ENCODE measurements at places on chromosomes 12 and 14. TPM values are rescaled to one million over a fixed set of nuclear protein-coding genes. Genes with fewer than 3 reads are reported as not detected.

Gene SHMT2
- 247 TPM for total RNA-seq

Gene ADAM20
- total RNA-seq, result 0.26 TPM

DNA sequence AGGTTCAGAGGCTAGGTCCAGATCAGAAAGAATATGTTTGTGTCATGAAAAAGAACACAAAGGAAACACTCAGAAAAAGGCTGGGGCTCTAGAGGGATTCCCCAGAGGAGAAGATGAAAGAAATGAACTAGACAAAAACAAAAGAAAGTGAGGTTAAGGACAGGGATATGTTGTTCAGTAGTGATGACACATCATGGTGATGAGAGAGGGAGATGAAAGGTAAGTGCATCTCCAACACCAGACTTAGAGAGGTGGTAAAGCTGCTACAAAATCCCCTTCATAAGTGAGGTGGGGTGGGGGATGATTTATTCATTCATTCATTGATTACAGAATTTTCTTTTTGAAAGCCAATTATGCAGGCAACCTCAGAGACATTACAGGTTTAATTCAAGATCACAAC, 19.6 kb upstream of the SLC8A3 start:
- DNase-seq, result no peak

DNA sequence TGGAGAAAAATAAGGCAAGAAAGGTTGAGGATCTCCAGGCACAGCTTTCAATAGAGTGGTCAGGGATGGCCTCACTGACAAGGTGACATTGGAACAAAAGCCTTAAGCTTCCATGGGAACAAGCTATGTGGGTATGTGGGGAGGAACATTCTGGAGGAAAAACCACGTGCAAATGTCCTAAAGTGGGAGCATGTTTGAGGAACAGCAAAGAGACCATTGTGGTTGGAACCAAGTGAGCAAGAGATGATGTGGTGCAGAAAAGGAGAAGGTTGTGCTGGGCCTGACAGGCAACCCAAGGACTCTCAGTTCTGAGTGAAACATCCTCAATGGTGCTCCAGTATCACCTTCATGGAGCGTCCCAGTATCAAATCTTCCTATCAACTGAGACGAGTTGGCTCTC, 184.0 kb downstream of the CAND1 start:
- DNase-seq, result no peak

DNA sequence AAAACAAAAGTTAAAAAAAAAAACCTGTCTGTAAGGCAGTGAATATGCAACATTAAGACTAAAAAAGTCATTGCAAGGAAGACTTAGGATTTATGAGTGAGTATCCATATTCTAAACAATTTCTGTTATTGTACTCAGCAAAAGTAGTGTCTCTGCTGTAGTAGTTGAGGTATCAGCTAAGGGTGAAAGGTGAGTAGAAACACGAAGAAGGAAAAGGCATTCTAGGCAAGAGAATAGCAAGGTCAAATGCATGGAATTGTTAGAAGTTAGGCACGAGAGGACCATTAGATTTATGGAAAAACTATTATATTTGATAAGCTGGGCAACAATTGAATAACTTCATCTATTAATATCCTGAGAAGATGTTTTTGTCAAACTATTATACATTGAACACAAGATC, 1.8 kb downstream of the EID3 start:
- DNase-seq, result no peak

DNA sequence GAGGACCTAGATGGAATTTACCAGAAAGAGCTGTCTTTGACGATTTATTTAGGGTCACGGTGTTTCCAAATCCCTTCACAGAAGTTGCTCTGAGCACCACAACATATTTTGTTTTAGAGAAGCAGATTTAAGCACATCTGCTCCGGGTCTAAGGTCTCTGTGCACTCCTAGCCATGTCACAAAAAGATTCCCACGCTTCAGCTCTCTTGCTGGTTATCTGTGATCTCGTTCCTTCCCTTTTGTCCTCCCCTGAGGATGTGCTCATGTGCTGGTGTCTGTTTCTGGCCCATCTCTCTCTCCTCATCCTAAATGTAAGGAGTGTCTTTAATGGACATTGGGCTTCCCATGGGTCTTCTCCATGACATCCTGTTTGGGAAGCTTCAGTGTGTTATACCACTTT, 53.7 kb upstream of the GNPNAT1 start:
- no peak for DNase-seq

- DNase-seq, result no peak
These were observed 156.1 kb downstream of the PTCSC3 start for GRCh38 chr14:36020120-36021029.

GRCh38 chr12:126726481-126727217, 1540.3 kb upstream of the TMEM132C start:
- no peak for DNase-seq

DNA sequence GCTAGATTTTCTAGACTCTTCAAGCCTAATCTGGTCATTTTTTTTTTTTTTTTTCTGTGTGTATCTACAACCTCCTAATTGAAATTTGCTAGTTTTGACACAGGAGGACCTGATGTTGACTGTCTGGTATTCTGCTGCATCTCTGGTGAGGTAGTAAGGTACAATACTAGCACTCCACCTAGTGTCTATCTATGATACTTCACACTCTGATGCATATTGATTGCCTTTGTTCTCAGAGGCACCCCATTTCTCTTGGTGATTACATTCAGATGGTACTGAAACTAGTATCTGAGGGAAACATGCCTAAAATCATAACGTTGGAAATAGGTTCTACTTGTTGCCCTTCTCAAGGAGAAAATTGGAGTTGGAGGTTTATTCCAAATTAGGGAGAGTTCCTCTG, 930.5 kb upstream of the NOVA1 start:
- no peak for DNase-seq

DNA sequence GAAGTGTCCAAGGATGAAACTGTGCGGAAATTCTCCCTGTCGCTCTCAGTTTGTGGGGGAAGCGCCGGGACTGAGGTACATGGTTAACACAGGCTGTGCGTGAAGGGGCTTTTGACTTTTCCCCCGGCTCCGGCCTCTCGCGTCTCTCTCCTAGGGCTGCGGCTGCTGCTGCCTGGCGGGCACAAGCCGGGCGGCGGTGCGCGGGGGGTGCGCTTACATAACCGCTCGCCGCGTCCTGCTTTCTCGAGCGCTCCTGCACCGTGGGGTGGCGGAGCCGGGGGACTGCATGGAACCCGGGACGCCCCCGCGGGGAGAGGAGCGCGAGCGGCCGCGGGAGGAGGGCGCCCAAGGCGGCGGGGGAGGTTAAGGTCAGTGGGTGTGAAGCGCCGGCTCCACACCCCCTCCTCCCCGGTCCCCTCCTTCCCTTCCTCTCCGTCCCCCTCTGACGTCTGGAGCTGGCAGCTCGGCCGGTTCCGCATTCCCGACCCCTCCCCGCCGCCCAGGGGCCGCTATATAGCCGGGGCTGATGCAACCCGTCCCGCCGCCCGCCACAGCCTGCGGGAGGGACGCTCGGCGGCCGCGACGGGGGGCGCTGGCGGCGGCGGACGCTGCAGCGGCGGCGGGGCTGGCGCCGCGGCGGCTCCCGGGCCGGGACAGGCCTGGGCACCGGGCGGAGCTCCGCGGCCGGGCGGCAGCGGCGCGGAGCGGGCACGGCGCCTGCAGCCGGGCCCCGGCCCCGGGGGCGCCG, at the start of gene JDP2:
JDP2 (plus strand) TSS at position 541 of the 748 bp plus-strand sequence. CDS start 9,899 bp downstream, outside the sequence.
- DNase-seq, result no peak

Measured in pulmonary artery endothelial cell (primary cell).